ENCODE measurements at places on chromosomes 2 and 18.
A peak's percentile ranks its signal among the peaks of the same experiment; 100 is the strongest.

DNA sequence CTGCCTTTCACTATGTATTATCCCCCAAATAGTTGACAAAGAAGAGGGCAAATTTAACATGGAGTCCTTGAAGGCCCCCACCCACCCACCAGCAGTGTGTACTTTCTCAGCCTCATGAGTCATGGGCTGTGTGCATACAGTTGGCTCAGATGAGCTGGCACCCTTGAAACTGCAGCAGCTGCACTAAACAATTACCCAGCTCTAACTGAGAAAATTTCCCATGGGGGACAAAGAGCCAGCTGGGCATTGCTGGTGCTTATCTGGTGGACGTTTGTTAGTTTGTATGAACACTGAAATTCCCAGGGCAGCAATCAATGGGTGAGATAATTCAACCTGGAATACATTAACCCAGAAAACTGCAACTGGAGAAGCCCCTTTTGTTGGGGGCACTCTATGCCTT is 131.7 kb downstream of the GCA start:
- no peaks in the 10 kb centered on the region for H3K4me1 ChIP-seq
- no peak overlapping the region for H3K27ac ChIP-seq
- H3K27me3 ChIP-seq, result no peaks in the 10 kb centered on the region
- DNase-seq, result peak; percentile 19
- H3K4me3 ChIP-seq, result no peak overlapping the region

DNA sequence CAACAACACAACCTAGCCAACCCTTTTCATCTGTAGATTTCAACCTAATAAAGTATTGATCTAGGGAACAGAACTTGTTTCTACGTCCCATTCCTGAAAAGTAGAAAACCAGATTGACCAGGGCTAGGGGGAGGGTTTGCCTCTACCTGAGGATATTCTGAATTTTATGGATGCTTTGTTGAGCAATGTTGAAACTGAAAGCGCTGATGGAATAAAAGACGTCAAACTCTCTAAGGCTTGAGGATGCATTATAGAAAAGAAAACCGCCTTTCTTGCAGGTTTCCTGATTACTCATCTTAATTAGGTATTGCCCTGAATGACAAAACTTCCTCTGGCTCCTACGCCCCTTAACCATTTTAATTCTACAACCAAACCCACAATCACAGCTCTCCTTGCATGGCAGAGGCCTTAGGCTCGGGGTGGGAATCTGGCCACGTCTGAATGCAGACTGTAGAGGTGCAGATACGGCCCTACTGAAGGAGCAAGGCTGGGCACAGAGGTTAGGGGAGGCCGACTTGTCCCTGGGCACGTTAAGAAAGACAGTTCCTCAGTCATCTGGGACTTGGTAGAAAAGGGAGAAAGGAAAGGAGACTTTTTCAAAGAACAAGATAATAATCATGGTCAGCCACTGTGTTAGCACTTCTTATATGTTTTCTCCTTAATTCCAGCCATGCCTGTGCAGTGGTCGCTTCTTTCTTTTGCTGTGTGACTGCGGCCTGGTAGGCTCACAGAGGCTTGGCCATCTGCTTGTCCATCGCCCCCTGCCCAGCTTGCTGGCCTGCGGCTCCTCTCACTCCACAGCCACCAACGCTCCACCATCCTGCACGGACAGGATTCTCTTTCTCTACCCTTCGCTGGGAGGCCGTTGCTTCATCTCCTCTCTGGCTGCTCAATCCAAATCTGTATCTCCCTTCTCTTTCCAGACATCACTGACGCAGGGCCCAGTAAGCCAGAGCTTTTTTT is 209.5 kb downstream of the VAPA start:
- no peaks in the 10 kb centered on the region for H3K27me3 ChIP-seq
- H3K4me3 ChIP-seq, result no peak overlapping the region
- DNase-seq, result no peak
- H3K36me3 ChIP-seq, result no peaks in the 10 kb centered on the region
- peak overlapping the region; percentile 71 for H3K27ac ChIP-seq
- peaks cover 20% of the 10 kb centered on the region for H3K4me1 ChIP-seq

DNA sequence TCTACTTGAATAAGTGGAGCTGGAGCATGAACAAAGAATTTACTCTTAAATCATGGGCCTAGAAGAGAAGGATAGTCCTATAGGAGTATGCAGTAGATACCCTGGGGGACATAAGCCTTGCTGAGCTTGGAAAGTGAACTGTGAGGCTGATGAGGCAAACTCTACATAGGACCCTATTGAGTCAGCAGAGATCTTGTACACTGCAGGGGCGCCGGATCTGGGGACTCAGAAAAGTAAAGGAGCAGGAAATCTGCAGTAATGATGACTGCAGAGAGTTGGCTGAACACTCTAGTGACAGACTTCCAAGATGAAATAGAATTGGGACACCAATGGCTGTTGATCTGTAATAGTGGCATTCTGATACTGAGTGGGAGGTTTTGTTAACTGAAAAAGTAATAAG is 543.7 kb downstream of the XIRP2 start:
- H3K4me1 ChIP-seq, result no peaks in the 10 kb centered on the region
- DNase-seq, result no peak
- no peaks in the 10 kb centered on the region for H3K36me3 ChIP-seq
- H3K27ac ChIP-seq, result no peak overlapping the region

GRCh38 chr18:35577045-35577848 is 4.3 kb upstream of the GALNT1 start:
- H3K27me3 ChIP-seq, result no peaks in the 10 kb centered on the region
- no peaks in the 10 kb centered on the region for H3K36me3 ChIP-seq
- no peak overlapping the region for H3K4me3 ChIP-seq
- no peak for DNase-seq
- no peak overlapping the region for H3K27ac ChIP-seq

GRCh38 chr18:42649331-42650035 is 466.0 kb downstream of the RIT2 start:
- H3K4me3 ChIP-seq, result no peak overlapping the region
- DNase-seq, result no peak
- no peaks in the 10 kb centered on the region for H3K4me1 ChIP-seq
- H3K27me3 ChIP-seq, result no peaks in the 10 kb centered on the region

DNA sequence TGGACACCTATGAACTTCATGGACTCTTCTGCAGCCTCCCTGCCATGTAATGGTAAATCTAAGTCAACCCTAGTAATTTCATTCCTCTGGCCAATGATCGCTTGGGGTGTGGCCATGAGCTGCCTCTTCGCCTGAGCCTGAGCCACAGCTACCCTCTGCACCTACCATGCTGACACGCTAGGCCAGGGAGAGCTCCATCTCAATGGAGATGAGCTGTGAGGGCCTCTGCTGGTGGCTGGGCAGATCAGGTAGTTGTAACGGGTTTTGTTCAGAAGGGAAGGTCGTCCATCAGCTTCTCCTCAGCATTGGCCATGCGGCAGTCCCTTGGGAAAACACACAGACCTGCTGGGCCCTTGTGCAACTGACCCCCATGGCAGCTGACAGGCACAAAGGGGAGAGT is 24.4 kb downstream of the MPHOSPH10 start:
- no peaks in the 10 kb centered on the region for H3K4me1 ChIP-seq
- no peak overlapping the region for H3K27ac ChIP-seq
- no peak overlapping the region for H3K4me3 ChIP-seq
- no peaks in the 10 kb centered on the region for H3K27me3 ChIP-seq

DNA sequence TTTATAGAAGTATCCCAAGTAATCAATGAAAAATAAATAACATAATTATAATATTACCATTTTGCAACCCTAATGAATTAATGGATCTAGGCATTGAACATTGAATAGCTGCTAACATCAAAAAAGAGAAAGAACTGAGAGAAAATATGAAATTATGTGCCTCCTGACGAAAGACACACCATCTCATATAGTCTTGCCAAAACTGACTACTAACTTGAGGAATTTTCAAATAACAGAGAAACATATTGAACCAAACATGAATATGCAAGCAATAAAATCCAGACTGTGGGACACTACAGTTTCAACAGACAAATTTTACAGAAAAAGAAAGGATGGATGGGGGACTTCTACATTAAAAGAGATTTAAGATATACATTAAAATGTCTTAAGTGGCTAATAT is 165.7 kb downstream of the WDPCP start:
- no peak overlapping the region for H3K27ac ChIP-seq
- DNase-seq, result no peak
- no peaks in the 10 kb centered on the region for H3K36me3 ChIP-seq

DNA sequence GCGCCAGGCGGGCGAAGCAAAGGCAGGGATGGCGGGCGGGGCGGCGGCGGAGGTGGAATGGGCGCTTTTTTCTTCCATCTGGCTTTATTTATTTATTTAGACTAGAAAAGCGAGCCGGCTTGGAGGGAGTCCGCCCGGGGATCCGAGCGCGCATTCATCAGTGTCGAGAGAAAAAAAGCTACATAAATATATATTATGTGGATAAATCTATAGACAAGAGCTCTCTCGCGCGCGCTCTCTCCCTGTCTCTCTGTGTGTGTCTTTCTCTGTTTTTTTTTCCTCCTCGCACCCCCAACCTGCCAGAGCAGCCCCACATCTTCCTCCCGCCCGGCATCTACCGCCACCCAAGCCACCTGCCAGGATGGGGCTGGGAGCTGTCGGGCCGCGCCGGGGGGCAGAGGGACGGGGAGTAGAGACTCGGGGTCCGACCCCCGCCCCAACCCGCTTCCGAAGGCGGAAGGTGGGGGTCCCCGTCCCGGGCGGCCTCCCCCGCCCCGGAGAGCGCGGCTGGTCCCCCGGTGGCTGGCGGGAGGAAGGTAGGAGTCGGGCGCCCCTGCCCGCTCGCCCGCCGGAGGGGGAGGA is 972 bp upstream of the CELF4 start:
- H3K36me3 ChIP-seq, result no peaks in the 10 kb centered on the region
- peak overlapping the region; percentile 72 for H3K4me3 ChIP-seq
- H3K27me3 ChIP-seq, result peaks cover 85% of the 10 kb centered on the region
- H3K27ac ChIP-seq, result no peak overlapping the region
- DNase-seq, result no peak

DNA sequence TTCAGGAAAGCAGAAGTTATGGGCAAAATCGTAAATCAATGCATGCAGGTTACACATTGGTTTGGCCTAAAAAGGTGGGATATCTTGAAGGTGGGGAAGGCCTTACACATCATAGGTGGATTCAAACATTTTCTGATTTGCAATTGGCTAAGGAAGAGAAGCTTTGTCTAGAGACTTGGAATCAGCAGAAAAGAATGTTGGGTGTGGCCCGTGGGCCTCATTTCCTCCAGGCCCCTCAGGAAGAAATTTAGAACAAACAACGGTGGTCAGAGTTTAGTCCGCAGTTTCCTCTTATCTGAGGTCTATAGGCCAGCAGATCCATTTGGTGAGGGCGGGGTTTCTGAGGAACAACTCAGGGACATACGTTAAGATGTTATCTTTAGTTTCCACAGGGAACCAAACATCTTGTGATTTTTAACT is 50.9 kb upstream of the AFF3 start:
- H3K36me3 ChIP-seq, result no peaks in the 10 kb centered on the region
- peak; percentile 69 for DNase-seq
- no peaks in the 10 kb centered on the region for H3K27me3 ChIP-seq
- H3K4me3 ChIP-seq, result no peak overlapping the region
- H3K4me1 ChIP-seq, result peaks cover 37% of the 10 kb centered on the region

GRCh38 chr2:76204048-76204447 is 493.3 kb upstream of the GCFC2 start:
- no peaks in the 10 kb centered on the region for H3K36me3 ChIP-seq
- H3K27me3 ChIP-seq, result no peaks in the 10 kb centered on the region
- no peak overlapping the region for H3K27ac ChIP-seq
- DNase-seq, result no peak

- peak; percentile 71 for DNase-seq
- H3K4me3 ChIP-seq, result no peak overlapping the region
- H3K4me1 ChIP-seq, result peaks cover 4% of the 10 kb centered on the region
- H3K27ac ChIP-seq, result no peak overlapping the region
- H3K27me3 ChIP-seq, result no peaks in the 10 kb centered on the region
Observed at GRCh38 chr2:177334940-177335543, 57.5 kb upstream of the AGPS start.

DNA sequence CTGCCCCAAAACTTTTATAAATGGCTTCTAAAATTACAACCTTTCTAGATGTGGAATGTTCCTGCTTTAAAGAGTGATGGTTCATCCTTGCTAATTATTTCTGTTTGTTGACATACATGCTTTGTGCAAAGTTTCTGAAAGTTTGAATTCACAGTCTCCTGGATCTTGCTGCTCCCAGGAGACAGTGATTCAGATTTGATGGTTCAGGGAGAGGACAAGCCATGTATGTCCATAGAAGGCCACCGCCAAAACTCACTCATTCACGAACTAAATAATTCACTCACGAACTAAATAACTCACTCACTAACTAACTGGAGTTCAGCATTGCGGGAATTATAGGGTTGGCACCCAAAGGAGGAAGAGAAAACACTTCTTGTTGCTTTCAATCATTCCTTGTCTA is 416.5 kb upstream of the ZEB2 start:
- H3K27me3 ChIP-seq, result no peaks in the 10 kb centered on the region
- no peak for DNase-seq
- H3K4me1 ChIP-seq, result peaks cover 3% of the 10 kb centered on the region
- H3K36me3 ChIP-seq, result no peaks in the 10 kb centered on the region
- no peak overlapping the region for H3K4me3 ChIP-seq

GRCh38 chr18:49608366-49609255 is 46.8 kb downstream of the LIPG start:
- H3K36me3 ChIP-seq, result no peaks in the 10 kb centered on the region
- peaks cover 3% of the 10 kb centered on the region for H3K4me1 ChIP-seq
- no peak overlapping the region for H3K27ac ChIP-seq
- DNase-seq, result no peak
- H3K4me3 ChIP-seq, result no peak overlapping the region

GRCh38 chr2:20663196-20664070 is 3.5 kb upstream of the GDF7 start:
- no peak overlapping the region for H3K27ac ChIP-seq
- peaks cover 84% of the 10 kb centered on the region for H3K27me3 ChIP-seq
- no peaks in the 10 kb centered on the region for H3K36me3 ChIP-seq
- no peak for DNase-seq
- no peak overlapping the region for H3K4me3 ChIP-seq

GRCh38 chr2:124035001-124035400 is 9.9 kb downstream of the CNTNAP5 start:
- DNase-seq, result no peak
- no peaks in the 10 kb centered on the region for H3K36me3 ChIP-seq
- H3K4me3 ChIP-seq, result no peak overlapping the region
- H3K27ac ChIP-seq, result no peak overlapping the region
- H3K27me3 ChIP-seq, result no peaks in the 10 kb centered on the region

Measured in hepatocyte (in vitro differentiated cells).